Fibroblast of lung (primary cell): ENCODE measurements at places on chromosomes 5 and 9. TPM values are rescaled to one million over a fixed set of nuclear protein-coding genes. Genes with fewer than 3 reads are reported as not detected.
A peak's percentile ranks its signal among the peaks of the same experiment; 100 is the strongest.

DNA sequence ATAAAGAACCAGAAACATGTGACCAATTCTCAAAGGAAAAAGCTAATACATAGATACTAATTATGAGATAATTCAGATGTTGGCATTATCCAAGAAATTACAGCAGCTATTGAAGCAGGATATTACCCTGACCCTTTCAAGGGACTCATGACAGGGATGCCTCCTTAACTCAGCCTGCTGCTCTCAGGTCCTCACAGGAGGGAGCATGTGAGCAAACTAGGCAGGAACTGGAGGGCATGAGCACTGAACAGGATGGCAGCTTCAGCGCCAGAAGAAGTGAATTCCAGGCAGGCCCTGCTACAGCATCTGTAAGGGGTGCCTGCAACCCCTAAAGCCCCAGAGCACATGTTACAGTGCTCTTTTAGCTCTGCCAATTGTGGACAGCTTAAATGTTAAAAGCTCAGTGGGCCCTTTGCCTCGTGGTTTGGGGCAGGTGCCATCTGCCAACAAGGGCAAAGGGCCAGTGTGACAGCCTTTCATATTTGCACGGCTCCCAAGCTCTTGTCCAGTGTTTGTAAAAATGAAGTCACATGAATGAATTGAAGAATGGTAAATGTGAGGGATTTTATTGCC, 464.7 kb upstream of the COX7C start:
- no peak for DNase-seq

SPOCK1 gene
- polyA plus RNA-seq = 34.9 and 44.9 TPM in 2 replicates

- DNase-seq = peak; percentile 77
These were observed 6.9 kb upstream of the VAV2 start for GRCh38 chr9:133998915-133999595.

NPDC1 gene
- 9.0 and 12.1 TPM in 2 replicates for polyA plus RNA-seq

NAIP gene
- polyA plus RNA-seq = 1.4 and 2.7 TPM in 2 replicates

DNA sequence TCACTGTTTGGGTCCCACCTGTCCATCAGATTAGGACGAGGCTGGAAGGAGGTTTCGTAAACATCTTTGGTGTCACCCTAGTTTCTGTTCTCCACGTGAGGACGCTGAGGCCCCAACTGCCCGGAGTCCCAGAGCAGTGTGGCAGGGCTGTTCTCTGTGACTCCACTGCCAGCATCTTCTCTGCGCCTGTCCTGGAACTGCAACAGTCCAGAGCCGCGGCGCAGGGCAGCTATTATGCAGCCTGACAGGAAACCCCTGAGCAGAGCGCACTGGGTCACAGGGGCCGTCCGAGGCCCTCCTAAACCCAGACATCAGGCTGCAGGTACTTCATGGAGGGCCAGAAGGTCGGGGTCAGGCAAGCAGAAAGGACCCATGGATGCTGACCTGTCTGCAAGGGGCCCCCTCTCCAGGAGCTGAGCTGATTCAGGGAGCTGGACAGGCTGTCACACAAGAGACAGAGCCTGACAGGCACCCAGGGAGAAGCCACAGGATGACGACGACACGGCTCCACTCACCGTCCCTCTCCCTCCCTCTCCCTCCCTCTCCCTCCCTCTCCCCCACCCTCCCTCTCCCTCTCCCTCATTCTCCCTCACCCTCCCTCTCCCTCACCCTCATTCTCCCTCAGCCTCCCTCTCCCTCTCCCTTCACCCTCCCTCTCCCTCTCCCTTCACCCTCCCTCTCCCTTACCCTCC, 31.7 kb downstream of the DBH start:
- no peak for DNase-seq

DNA sequence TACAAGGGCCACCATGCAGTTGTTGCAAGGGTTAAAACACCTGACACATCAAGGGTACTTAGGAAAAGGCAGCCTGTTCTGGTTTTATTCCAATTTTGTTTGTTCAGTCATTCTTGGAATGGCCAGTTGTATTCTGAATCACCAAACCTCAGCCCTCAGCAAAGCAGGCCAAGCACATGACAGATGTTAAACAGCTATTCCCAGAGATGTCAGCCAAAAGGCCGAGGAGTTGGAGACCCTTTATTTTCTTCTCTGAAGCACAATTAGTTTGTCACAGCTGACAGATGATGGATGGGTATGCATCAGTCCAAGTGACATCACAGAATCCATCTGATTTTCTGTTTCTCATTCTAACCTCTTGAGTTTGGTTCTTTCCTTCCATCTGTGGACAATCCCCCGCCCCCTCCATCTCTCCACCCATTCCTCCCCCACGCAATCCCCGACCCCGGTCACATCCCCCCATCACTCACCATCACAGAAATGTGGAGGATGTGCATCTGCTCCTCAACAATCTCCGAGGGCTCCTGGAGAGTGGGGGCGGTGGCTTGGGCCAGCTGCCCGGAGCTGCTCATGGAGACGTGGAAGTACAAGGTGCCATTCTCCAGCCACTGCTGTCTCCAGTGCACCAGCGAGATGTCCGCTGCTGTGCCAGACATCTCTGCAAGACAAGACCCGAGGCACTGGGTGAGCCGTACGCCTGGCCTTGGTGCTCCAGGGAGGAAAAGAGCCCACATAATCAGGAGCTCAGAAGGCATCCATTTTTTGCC, 123.8 kb downstream of the ASTN2 start:
- DNase-seq = peak; percentile 21
